BJ (cell line): ENCODE measurements at places on chromosomes 12 and 14.

DNA sequence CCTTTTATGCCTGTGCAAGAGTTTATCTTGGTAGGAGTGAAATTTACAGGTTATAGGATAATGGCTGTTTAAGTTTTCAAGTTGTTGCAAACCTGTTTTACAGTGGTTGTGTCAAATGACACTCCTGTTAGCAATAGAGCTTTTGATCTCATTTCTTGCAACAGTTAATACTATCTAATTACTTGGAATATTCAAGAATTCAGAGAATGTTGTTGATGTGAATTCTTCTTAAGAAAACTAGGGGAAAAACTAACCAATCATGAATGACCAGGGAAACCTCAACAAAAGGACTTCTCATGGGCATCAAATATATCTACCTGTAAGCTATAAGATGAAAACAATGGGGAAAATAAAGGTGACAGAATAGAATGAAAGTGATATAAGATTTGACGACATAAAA, 85.0 kb downstream of the IPO8 start:
- no peak for DNase-seq

- no peak for DNase-seq
These were observed 1089.7 kb downstream of the TRHDE start for GRCh38 chr12:73361864-73362230.

DNA sequence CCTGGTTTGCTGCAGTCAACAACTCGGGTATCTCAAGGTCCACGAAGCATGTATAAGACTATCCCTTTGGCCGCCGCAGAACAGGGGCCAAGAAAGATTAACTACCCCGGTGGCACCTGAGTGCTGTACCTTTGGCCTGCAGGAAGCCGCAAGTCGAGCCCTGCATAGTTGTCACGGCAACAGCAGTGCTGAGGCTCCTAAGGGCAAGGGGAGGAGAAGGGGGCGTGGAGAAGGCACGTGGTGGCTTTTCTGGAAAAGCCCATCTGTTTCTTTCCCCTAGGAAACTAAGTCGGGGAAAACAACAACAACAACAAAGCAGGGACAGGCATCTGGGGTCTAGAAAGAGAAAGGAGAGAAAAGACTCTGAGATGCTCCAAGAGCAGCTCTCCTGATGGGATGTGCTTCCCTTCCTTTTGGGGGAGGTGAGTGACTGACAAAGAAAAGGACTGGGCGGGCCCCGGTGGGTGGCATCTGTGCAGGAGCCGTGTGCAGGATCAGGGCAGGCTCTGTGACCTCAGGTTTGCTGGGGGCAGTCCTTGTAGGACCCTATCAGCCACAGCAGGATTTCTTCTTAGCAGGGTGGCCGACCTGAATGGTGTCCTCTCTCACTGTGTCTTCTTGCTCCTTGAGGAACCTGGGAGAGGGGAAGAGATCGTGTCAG, 123.9 kb downstream of the PRMT8 start:
- no peak for DNase-seq

DNA sequence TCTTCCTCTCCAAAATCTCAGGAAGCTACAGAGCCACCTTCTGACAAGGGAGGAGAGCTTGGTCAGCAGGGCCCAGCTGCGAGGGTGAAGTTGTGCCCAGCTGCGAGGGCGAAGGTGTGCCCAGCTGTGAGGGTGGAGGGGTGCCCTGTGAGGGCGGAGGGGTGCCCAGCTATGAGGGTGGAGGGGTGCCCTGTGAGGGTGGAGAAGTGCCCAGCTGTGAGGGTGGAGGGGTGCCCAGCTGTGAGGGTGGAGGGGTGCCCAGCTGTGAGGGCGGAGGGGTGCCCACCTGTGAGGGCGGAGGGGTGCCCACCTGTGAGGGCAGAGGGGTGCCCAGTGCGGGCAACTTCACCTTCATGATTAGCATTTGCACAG, 20.4 kb upstream of the TTC7B start:
- no peak for DNase-seq

GRCh38 chr14:19878029-19878642, 3.2 kb downstream of the OR4K2 start:
- DNase-seq = no peak

- DNase-seq = no peak
These were observed 291.3 kb downstream of the KCNC2 start for GRCh38 chr12:74918291-74918690.

- no peak for DNase-seq
These were observed 15.5 kb downstream of the MANSC1 start for GRCh38 chr12:12334367-12335040.

- DNase-seq = no peak
These were observed 1194.8 kb downstream of the BCL11B start for GRCh38 chr14:98077176-98077575.

GRCh38 chr14:23564181-23564812, 3.3 kb downstream of the AP1G2 start:
- DNase-seq = no peak

- DNase-seq = no peak
These were observed 313.6 kb downstream of the ZFP36L1 start for GRCh38 chr14:68479247-68479646.

DNA sequence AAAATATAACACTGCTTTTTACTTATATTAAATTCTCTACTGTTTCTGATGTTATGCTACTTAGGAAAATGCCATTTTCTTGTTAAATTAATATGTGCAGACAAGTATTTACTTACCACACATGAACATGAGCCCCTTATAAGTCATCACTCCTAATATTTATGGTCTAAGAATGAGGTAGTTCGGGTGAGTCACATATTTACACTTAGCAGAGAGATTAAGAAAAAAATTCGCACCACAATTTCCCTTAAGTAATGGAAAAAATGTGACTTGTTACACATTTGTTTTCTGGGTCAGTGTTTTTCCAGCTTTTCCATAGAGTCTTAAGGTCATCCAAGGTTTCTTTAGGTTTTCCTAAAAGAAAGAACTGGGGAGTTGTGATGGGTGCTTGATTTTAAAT, 68.3 kb downstream of the RERG start:
- DNase-seq = no peak

- no peak for DNase-seq
These were observed 19.9 kb downstream of the CCND2 start for GRCh38 chr12:4293299-4293965.

- DNase-seq = no peak
These were observed 47.1 kb downstream of the IL31 start for GRCh38 chr12:122126713-122127597.

GRCh38 chr12:15131431-15131830, 89.8 kb downstream of the RERG start:
- DNase-seq = no peak

DNA sequence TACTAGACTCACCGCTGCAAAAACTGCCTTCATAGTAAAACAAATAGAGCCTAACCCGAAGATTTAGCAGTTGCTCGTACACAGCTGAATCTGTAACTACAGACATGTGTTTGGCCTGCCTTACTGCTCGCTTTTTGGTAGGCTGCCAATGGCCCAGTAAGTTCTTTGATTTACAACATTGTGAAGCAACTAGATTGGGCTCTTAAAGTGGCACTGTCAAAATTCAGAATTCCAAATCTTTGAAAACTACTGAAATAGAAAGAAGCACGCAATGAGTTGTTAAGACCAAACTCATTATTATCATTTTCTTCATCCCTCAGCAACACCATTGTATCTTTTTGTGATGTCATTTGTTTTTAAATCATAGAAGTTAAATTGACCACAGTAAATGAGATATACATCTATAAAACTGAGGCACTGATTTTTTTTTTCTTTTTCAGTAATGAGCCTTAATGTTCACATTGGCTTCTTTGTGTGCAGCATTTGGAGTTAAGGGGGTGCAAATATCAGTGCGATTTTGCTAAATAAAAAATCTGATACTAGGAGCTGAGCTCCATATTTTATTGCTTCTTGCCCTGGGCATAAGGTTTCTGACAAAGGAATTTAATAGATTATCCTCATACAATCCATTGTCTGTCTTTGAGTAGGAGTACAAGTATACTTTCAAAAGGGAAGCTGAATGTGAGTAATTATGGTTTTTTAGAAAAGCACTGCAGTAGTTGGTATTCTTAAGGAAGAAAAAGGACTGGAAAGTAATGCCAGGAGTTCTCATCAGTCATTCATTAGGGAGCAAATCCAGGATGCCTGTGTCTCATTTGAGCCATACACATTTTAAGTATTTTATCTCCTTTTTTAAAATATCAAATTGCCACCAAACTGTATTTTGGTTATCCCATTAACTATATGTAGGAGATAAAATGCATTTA, 138.5 kb downstream of the KICS2 start:
- DNase-seq = peak; percentile 68

DNA sequence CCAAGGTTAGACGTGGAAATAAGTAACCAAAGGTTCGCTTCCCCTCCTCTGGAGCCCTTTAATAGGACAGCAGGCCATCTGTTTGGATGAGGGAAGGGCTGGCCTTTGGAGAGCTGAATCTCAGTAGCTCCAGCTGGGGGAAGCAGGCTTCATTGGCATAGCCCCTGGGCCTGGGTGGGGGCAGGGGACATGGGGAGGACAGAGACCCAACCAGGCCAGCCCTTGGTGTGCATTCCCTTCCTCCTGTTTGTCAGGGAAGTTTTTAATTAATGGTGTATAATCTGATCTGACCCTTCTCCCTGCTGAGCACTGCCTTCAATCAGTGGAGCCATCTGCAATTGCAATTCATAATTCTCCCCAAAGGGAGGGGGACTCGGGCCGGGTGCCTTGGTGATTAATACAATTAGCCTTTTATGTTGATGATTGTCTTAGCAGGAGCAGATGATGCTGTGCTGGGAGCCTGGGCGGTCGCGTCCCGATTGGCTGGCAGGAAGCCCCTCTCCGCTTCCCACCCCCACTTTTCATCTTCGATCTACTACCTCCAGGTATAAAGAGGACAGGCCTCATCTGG, 6.4 kb downstream of the AQP6 start:
- DNase-seq = no peak

DNA sequence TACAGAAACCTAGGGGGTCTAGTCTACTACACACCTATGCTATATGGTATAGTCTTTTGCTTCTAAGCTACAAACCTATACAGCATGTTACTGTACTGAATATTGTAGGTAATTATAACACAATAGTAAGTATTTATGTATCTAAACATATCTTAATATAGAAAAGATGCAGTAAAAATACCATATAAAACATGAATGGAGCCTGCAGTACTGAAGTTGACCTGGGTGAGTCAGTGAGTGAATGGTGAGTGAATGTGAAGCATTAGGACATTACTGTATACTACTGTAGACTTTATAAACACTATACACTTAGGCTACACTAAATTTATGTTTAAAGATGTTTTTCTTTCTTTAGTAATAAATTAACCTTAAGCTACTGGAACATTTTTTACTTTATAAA, 13.1 kb upstream of the ABCD2 start:
- DNase-seq = no peak

- DNase-seq = no peak
These were observed 182.7 kb upstream of the LMO3 start for GRCh38 chr12:16788506-16789203.

GRCh38 chr12:102964872-102965271, 7.4 kb downstream of the ASCL1 start:
- no peak for DNase-seq
